MV-4-11 (cell line): ENCODE measurements at places on chromosomes 4 and X.

- DNase-seq, result no peak
These were observed 84.4 kb downstream of the LRP2BP start for GRCh38 chr4:185311113-185311888.

DNA sequence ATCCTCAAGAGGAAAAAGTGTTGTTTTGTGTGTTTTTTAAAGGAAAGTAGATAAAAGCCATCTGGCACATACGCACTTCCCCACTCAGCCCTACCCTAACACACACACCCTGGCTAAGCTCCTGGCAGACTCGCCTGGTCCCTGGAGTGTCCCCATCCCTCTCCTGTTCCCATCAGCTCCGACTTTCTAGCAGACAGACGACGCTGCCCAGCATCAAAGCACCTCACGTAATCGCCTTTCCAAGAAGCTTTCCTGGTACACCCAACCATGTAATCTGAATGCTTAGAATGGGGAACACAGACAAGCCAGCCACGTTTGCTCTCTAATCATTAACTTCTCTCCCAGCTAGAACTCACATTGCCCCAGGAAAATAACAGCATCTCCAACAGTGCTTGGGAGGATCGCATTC, 116.2 kb downstream of the AFAP1 start:
- DNase-seq, result no peak

DNA sequence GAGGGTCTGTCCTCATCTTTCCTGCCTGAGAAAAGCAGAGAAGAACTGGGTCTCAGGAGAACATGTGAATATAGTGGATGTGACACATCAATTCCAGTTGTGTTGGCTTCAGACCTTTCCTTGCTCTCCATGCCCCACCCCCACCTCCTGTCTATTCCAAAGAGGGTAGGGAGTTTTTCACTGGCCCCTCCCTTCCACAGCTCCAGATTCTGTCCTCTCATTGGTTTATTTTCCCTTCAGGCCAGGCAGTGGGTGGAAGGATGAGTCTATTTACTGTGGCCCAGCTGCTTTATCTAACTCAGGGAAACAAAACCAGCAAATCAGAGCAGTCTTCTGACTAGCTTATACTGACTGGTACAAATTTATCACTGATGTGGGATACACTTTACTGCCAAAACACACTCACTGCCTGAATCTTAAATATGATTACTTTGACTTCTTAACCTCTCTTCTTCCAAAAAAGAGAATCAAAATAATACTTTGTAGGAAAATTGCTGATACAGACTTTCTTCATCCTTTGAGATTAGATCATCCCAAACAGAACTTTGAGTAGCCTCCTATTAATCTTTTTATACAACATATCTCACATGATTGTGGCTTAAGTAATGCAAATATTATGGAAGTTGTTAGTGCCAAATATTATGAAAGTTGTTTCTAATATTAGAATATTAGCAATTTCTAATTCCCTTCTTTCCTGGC, 221.2 kb downstream of the MID1 start:
- DNase-seq, result no peak

GRCh38 chr4:154560824-154561231, 2.0 kb upstream of the FGB start:
- no peak for DNase-seq

GRCh38 chr4:7719354-7720174, 220.1 kb downstream of the AFAP1 start:
- no peak for DNase-seq

- DNase-seq, result no peak
These were observed 47.0 kb downstream of the ASIC5 start for GRCh38 chr4:155819066-155819465.

GRCh38 chr4:56259655-56260054, 127.6 kb downstream of the AASDH start:
- DNase-seq, result no peak

DNA sequence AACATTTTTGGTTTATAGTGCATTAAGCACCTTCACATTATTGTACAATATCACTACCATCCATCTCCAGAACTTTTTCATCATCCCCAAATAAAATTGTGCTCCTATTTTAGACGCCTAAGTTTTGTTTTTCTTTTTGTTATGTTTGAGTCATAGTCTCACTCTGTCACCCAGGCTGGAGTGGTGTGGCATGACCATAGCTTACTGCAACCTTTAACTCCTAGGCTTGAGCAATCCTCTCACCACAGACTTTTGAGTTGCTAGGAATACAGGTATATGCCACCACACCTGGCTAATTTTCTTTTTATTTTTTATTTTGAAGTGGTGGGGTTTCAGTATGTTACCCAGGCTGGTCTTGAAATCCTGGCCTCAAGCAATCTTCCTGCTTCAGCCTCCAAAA, 33.9 kb downstream of the PRSS12 start:
- DNase-seq, result no peak

GRCh38 chr4:80017125-80017854, 55.7 kb downstream of the ANTXR2 start:
- peak; percentile 87 for DNase-seq

- DNase-seq, result peak; percentile 1
These were observed 8.1 kb downstream of the ETDB start for GRCh38 chrX:135112096-135112729.

DNA sequence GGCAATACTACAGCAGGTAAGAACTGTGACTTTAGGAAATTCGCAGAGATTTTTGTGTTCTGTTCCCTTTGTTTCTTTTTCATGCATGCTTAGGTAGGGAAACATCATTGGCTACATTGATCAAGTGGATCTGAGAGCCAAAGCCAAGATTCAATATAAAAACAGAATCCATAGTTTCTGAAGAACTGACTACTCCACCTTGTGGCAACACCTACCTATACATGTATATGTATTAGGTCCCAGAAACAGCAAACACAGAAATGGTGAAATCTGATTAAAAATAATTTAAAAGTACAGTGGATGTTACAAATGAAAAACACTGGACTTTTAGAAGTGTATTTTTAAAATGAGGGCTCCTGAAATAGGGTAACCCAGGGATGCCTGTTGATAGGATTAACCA, 322.6 kb upstream of the MAOA start:
- DNase-seq, result no peak

- DNase-seq, result no peak
These were observed 280.3 kb downstream of the ARAP2 start for GRCh38 chr4:35963974-35964515.

DNA sequence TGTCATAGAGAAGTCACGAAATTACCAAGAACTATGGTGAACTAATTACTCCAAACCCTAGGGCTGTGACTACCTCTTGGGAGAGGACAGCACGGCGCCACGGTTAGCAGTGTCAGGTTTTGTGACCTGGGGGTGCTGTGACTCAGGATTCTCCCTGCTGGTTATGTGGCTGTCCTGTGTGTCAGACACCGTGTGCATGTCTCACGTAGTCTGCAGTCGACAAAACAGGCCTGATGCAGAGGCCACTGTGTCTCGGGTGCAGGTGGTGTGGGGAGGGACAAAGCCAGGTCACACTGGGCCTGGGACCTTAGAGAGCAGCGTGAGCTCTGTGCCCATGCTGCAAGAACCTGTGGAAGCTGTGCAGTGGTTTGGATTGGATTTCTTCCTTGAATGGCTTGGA, 34.1 kb downstream of the TNIP2 start:
- no peak for DNase-seq

GRCh38 chrX:125205133-125205917, 114.3 kb upstream of the TEX13C start:
- no peak for DNase-seq

- DNase-seq, result no peak
These were observed 52.8 kb downstream of the GPRIN3 start for GRCh38 chr4:89254847-89255246.

DNA sequence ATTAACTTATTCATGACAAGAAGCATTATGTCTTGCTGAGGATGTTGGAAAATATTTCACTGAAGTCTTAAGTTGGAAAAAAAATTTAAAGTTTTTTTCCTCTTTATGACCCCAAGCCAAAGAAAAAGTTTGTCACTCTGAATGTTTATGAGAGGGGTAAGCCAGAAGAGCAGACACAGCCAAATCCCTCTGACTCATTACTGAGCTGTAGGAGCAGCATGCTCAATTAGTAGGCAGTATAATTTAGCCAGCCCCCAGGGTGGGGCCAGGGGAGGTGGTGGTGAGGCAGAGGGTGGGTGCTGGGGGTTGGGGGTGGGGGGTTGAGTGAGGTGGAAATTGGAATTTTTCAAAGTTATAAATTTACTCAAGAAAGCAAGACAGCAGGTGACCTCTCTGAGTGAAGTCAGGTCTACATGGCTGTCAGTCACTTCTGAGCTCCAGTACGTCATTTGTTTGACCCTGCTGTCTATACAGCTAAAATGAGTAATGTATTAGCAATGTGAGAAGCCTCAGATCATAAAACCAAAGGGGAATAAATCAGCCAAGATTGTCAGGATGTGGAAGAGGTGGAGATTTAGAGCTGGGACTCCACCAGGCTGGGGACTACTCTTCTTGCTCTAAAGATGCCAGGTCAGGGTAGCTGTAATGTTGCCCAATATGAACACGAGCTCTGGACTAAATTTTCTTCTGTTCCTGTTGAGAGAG, 98.8 kb upstream of the NDP start:
- DNase-seq, result no peak

DNA sequence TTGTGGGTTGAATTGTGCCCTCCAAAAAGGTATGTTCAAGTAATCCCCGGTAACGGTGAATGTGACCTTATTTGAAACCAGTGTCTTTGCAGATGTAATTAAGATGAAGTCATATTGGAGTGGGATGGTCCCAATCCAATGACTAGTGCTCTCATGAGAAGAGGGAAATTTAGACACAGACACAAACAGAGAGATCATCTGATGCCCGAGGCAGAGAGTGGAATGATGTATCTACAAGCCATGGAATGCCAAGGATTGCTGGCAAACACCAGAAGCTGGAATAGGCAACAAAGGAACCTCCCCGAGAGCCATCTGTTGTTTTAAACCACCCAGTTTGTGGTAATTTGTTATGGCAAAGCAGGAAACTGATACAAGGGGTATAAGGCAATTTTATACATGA, 35.1 kb downstream of the RPS6KA3 start:
- no peak for DNase-seq

- DNase-seq, result no peak
These were observed 182.4 kb upstream of the CXXC4 start for GRCh38 chr4:104677116-104677515.

- peak; percentile 12 for DNase-seq
These were observed 106.1 kb downstream of the PDGFC start for GRCh38 chr4:156865451-156865850.

GRCh38 chr4:93467484-93468155, 360.9 kb upstream of the ATOH1 start:
- no peak for DNase-seq

DNA sequence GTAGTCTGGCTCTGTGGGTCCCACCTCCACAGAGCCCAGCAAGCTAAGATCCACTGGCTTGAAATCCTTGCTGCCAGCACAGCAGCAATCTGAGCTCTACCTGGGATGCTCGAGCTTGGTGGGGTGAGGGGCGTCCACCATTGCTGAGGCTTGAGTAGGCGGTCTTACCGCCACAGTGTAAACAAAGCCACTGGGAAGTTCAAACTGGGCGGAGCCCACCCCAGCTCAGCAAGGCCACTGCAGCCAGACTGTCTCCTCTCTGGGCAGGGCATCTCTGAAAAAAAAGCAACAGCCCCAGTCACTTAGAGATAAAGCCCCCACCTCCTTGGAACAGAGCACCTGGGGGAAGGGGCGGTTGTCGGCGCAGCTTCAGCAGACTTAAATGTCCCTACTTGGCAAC, 243.2 kb upstream of the POF1B start:
- no peak for DNase-seq

- DNase-seq, result peak; percentile 45
These were observed 53.8 kb upstream of the TXK start for GRCh38 chr4:48187813-48188212.

GRCh38 chr4:102639598-102639997, 121.2 kb downstream of the MANBA start:
- DNase-seq, result no peak

GRCh38 chrX:17039826-17040225, 93.4 kb downstream of the REPS2 start:
- DNase-seq, result no peak

DNA sequence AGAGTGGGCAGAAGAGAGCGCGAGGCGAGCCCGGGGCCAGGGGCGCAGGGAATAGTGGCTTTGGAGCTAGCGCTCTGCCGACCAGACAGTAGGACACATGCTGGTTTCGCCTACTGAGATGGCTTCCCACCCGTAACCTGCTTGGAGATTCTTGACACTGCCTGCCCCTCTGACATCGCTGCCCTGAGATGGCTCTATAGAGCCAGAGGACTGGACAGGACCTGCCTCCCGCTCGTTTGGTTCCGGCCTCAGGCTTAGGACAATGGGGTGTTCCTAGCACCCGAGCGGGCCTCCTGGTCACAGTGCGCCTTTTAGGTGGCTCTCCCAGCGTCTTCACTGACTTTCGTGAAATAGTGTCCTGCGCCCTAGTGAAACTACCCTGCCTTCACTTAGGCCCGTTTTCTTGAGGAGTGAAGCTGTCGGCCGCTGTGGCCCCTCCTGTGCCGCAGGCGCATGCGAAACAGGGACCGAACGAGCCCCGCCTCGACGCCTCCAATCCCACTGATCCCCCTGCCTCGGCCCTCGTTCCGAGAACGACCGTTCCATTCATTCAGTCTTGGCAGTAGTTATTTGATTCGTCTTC, 608 bp downstream of the TAF1 start:
- DNase-seq, result peak; percentile 12

DNA sequence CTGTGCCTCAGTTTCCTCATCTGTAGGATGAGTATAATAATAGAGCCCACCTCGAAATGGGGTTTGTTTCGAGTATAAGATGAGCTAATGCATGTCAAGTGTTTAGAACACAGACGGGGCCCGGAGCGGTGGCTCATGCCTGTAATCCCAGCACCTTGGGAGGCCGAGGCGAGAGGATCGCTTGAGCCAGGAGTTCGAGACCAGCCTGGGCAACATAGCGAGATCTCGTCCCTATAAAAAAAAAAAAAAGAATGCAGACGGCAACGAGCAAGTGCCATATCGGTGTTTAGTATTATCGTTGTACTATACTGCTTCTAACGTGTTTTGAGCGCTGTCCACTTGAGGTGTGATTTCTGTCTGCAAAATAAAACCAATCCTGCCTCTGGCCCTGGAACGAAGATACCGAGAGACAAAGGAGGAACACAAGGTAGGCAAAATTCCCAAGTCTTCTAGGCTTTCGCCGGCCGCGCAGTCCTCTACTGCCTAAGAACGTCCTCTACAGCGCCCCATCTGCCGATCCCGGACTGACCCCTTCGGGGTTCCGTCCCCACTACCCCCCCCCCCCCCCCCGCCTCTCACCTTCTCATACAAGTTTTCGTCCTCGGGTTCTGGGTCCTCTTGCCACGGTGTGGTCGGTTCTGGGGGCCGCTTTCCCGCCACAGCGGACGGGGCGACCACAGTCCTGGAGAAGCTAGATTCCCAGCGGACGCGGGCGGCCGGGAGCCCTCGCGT, 442 bp downstream of the NDUFB11 start:
- peak; percentile 27 for DNase-seq

DNA sequence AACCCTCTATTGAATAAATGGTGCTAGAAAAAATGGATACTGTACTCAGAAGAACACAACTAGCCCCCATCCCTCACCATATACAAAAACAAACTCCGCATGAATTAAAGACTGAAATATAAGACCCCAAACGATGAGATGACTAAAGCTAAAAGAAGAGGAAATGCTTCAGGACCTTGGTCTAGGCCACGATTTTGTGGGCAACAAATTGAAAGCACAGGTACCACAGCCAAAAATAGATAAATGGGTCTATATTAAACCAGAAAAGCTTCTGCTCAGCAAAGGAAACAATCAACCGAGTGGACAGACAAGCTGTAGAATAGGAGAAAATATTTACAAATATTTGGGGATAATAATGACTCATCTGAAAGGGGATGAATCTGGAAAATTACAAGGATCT, 86.4 kb upstream of the DHRSX start:
- no peak for DNase-seq
